Fibroblast of upper back skin (primary cell): ENCODE measurements at places on chromosomes 2 and 18.

GRCh38 chr18:75810516-75810915 lies 383.0 kb upstream of the SMIM21 start:
- no peak for DNase-seq

DNA sequence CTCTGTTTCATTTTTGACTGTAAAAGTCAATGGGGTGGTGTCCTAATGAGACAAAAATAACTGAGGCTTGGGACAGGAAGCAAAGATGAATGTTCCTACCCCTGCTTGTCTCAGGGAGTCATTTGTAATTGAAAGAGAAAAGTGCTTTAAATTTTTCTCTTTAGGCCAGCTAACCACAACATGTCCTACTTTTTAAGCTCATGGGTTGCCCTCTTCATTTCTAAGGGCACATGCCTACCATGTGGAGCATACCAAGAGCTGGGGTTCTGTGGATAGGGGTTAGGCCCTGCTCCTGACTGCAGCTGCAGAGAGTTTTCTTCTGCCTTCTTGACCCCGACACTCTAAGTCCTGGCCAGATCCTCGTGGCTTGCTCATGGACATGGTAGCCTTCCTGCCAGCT lies 96.8 kb upstream of the ARL4C start:
- peak; percentile 31 for DNase-seq

GRCh38 chr18:79510046-79510685 lies 114.4 kb downstream of the NFATC1 start:
- DNase-seq = no peak

DNA sequence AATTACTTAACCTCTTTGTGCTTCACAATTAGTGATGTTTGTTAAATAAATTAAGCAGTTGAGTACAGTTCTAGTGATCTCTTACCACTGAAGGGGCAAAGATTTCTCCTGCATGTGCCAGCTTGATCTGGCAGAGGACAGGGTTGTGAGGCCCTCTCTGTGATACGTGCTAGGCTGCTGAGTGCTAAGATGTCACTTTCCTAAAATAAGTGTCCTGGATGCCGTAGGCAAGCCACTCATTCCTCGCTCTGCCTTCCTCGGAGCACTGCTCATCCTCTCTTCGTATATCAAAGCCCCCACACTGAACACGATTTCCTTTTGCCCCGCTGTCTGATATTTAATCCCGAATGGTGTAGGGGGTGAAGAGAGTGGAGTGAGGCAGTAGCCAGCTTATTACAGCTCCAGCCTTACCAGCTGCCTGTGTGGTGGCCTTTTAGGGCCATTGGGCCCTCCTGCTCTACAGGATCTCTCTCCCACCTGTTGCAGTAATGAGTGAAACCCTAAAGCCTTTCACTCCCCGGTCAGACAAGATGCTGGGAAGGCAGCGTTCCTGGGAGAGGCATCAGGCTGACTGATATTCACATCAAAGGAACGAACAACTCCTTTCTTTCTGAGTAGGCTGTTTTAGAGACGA lies 40.5 kb downstream of the PTPRM start:
- no peak for DNase-seq

GRCh38 chr2:66570471-66570870 lies 135.5 kb downstream of the MEIS1 start:
- DNase-seq = no peak

- no peak for DNase-seq
Observed at GRCh38 chr2:60440079-60440766, 113.2 kb downstream of the BCL11A start.

- DNase-seq = no peak
Observed at GRCh38 chr18:23936381-23936958, 78.1 kb upstream of the TTC39C start.
